ENCODE measurements at places on chromosomes 4 and X.

- DNase-seq = no peak
These were observed 184.5 kb downstream of the SPRY1 start for GRCh38 chr4:123580981-123581664.

GRCh38 chr4:75169020-75169419, 236.1 kb downstream of the PARM1 start:
- DNase-seq = no peak

DNA sequence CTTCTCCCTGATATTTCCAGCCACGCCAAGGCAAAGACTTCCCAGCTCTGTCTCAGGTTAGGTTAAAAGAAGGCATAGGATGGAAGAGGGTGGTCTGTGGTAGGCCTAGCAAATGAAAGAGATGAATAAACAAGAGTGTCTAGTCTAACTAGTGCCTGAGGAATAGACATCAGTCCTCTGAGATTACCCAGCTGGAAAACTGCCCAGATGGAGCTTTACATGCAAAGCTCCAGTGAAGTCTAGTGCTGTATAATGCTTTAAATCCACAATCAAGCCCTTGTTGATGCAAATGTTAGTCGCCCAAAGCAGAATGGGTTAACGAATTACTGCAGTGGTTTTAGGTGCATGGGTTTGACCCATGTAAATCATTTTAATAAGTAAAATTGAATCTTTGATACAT, 24.8 kb upstream of the GUCY1B1 start:
- no peak for DNase-seq

- DNase-seq = no peak
These were observed 3.6 kb upstream of the CXCL1 start for GRCh38 chr4:73865431-73866096.

GRCh38 chr4:33025236-33025635, 2305.1 kb downstream of the PCDH7 start:
- DNase-seq = no peak

GRCh38 chr4:545612-546011, 30.5 kb downstream of the TMEM271 start:
- no peak for DNase-seq

- no peak for DNase-seq
These were observed 108.3 kb upstream of the CAMK2D start for GRCh38 chr4:113869743-113870375.

- DNase-seq = no peak
These were observed 605 bp upstream of the FAT1 start for GRCh38 chr4:186724058-186724863.

DNA sequence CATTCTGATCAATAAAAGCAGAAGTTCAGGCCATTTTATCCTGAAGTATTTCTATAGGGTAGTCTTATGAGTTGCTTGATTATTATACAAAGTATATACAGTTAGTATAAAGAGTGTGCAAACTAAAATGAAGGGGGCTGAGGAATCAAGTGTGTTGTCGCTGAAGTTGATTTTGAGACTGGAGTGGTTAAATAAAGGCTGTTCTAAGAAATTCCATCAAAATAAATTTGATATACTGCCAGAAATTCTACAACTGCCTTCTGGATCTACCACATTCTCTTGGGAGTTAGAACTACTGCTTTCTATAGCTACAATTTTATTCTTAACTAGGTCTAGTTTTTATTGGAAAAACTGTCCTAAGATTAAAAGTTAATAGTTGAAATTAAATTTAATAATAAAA, 12.4 kb downstream of the EDNRA start:
- no peak for DNase-seq

DNA sequence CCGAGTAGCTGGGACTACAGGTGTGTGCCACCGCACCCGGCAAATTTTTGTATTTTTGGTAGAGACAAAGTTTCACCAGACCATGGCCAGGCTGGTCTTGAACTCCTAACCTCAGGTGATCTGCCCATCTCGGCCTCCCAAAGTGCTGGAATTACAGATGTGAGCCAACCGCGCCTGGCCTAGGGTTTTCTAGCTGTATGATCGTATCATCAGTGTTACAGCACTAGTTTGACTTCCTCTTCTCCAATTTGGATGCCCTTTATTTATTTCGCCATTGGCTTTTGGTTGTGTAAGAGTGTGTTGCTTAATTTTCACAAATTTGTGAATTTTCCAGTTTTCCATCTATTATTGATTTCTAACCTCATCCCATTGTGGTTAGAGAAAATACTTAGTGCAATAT, 5.2 kb downstream of the TKTL1 start:
- no peak for DNase-seq

DNA sequence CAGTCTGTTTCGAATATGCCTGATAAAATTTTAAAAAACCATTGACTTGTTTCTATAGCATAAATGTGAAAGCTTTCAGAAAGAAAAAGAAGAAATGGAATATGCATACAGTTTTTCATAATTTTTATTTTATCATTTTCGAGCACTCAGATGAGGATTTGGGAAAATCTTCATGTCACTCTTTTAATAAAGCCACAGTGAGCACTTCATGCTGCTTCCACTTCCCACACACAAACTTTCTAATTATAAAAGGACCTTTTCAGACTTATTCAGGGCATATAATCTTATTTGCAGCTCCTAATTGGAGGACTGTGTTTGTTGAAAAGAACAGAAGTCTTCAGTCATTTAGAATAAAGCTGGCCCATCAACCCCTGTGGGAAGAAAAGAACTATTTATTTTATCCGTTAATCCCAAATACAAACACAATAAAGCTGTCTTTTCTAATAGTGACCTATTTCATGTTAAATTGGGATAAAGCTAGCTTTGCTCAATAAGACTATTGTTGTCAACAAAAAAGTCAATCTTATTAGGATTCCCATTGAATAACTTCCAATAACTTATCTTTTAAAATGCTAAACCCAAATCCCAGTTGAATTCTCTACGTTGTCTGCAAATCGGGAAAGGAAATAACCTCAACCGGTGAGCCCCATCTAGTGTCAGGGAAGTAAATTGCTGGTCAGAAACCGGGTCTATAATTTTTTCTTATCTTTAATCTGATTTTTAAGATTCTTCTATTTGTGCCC, 211.5 kb downstream of the PDGFRA start:
- peak; percentile 13 for DNase-seq

DNA sequence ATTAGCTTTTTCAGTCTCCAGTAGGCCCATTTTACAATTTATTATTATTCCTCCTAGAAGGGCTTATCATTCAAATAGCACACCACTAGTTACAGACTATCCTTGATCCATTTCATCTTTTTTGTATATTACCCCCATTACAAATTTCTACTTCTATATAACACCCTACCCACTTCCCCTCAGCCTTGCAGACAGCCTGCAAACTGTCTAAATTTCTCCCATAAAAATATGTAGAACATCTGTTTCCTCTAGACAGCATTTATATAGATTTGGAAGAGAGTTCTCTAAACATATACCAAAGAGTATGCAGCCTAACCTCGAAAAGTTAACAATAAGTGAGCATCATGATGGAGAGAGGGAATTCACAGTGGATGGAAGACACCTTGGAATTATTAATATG, 30.8 kb downstream of the COMMD8 start:
- DNase-seq = no peak

DNA sequence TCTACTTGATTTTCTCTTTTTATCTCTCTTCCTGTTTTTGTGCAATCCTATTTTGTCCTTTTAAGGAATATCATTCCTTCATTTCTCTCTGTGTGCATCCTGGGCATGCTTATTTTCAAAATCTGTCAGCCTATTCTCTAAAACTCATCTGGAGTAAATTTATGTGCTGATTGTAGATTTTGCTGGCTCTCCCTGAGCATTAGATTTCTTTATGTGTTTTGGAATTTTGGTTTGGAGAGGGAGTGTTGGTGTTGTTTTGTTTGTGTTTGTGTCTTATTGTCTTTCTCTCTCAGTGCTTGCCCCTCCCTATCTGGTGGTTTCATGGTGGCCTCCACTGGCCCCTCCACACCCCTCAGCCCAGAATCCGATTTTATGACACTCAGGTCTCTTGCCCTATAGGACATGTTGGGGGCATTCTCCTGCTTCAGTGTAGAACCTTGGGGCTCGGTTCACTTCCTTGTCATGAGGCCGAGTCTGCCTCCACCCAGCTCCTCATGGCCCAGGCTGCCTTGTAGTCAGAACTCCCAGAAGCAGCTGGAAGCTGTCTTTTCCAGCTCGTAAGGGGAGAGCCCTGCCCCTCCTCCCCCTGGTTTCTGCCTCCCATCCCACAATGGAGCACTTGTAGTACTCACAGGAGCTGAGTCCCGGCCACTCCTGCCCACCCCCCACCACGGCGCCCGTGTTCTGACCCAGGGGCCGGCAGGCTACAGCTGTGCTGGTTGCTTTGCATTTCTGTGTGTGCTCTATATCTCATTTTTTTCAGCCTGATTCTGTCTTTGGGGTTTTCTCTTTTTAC, 24.5 kb upstream of the PJA1 start:
- DNase-seq = no peak
